ENCODE measurements at places on chromosomes 5 and 9.

DNA sequence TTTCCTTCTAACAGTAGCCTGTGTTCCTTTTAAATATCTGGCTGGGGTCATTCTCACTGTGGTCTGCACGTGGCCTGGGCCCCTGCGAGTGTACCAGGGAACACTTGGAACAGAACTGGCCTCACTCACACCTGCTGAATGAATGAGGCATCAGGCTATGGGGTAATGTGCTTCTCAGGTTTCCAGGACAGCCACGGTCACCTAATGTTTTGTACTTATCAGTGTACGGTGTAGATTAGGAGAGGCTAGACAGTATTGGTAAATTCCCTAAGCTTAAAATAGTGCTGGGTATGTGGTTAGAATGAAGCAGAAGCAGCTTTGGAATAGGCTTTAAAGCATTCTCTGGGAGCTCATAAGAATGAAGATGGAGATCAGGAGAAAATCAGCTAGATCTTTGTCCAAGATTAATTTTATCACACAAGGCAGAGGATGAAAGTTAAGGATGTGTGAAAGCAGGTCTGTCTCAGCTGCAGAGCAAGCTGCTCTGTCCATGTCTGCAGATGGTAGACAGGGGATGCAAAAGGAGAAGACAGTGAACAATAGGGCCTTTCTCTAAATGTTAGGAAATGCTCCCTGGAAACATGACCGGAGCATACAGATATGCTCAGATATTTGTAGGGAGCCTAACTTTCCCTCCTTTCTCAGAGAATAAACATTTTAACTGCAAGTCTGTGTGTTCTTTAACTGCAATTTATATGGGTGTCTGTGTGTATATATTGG, 267.5 kb downstream of the NR3C1 start:
- DNase-seq = no peak

- no peak for DNase-seq
Observed at GRCh38 chr5:159034083-159034824, 65.5 kb downstream of the EBF1 start.

GRCh38 chr9:71910650-71911060, 338 bp downstream of the ABHD17B start:
- DNase-seq = no peak

DNA sequence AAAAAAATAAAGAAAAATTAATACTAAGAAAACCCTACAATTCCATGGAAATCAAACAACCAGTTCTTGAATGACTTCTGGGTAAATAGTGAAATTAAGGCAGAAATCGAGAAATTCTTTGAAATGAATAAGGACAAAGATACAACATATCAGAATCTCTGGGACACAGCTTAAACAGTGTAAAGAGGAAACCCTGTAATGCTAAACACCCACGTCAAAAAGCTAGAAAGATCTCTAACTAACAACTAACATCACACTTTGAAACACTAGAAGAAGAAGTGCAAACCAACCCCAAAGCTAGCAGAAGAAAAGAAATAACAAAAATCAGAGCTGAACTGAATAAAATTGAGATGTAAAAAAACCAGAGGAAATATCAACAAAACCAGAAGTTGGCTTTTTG, 114.6 kb upstream of the CD180 start:
- no peak for DNase-seq

DNA sequence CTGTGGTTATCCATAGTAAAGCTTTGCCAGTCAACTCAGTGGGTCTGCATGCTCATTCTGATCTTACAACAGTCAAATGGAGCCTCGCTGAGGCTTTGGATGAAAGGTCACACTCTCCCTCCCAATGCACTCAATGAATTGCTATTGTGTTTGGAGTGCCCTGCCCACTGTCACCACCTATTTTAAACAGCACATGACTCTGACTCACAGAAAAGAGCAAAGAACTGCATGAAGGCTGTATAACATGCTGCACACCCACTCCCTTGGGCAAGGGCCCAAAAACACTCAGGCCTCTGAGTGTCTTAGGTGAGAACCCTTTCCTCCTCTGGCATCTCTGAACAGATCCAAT, 118.7 kb upstream of the CCDC112 start:
- no peak for DNase-seq

DNA sequence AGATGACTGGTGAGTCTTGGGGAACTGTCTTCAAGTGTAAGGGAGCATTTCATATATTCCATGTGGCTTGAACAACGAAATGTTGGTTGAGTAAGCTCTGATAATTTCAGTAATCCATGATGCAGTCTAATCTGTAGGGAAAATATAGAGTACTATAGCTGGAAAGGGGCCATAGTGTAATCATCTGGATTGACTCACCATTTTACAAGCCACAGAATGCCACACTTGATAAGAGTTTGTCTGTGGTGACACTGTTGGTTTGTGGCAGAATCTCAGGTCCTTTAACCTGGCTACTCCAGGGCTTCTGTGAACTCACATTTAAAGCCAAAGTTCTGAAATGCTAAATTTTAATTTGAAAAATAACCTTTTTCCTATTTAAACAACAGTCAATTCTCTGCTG, 16.3 kb upstream of the MAML1 start:
- DNase-seq = no peak

DNA sequence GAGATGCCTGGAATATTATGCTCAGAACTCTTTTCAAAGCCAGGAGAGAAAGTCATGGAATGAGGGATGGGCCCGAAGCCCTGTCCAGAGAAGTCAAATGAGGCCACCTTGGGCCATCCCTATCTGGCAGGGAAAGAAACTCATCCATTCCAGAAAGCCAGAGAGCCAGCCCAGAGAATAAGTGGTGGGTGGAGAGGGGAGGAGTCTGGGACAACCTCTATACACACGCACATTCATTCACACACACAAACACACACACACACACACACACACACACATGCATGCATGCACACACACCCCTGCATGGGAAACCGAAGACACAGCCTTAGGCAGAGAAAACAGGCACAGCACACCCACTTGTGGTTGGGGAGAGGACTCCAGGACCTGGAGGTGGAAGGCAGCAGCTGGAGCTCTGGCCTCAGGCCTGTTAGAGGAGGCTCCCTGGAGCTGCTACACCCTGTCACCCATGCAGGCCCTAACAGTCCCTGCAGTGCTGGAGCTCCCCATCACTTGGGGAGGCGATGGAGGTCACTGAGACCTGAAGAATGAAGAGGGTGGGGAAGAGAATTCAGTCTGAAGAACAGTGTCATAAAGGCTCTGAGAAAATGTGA, 38.0 kb downstream of the TGFBI start:
- DNase-seq = no peak

GRCh38 chr5:52909192-52909591, 80.0 kb upstream of the ITGA2 start:
- no peak for DNase-seq

Data from activated T-helper 1 cell treated with anti-CD3 and anti-CD28 coated beads, Interleukin-2, amount 50 U/mL, for 16 hours (primary cell).